ENCODE measurements at places on chromosomes 3 and 15.

GRCh38 chr15:63146684-63147083 lies 10.6 kb downstream of the RPS27L start:
- DNase-seq: no peak

DNA sequence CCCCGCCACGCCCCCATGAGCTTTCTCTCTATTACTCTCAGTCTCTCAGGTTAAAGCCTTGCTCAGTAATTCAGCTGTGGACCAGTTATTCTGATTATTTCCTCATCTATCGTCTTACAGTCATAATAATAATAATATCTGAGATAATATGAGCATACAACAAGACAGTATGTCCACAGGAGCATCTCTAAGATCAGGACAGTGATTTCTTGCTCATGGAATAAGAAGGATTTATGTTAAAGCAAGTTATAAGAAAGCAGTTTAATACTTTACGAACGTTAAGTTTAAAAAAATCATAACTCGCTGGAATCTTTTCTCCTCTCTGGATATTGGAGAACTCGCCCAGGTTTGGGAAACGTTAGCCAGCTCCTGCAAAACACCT lies 643 bp upstream of the LMCD1 start:
- no peak for DNase-seq

- DNase-seq: no peak
Measured at GRCh38 chr15:96296264-96296663, 34.2 kb upstream of the NR2F2 start.

- no peak for DNase-seq
Measured at GRCh38 chr15:88705769-88706165, 67.0 kb downstream of the ISG20 start.

Data from GM13976 (cell line).